NCI-H446 treated with DMSO at 0.1 percent for 48 hours (cell line): ENCODE measurements at places on chromosomes 11 and 22.

DNA sequence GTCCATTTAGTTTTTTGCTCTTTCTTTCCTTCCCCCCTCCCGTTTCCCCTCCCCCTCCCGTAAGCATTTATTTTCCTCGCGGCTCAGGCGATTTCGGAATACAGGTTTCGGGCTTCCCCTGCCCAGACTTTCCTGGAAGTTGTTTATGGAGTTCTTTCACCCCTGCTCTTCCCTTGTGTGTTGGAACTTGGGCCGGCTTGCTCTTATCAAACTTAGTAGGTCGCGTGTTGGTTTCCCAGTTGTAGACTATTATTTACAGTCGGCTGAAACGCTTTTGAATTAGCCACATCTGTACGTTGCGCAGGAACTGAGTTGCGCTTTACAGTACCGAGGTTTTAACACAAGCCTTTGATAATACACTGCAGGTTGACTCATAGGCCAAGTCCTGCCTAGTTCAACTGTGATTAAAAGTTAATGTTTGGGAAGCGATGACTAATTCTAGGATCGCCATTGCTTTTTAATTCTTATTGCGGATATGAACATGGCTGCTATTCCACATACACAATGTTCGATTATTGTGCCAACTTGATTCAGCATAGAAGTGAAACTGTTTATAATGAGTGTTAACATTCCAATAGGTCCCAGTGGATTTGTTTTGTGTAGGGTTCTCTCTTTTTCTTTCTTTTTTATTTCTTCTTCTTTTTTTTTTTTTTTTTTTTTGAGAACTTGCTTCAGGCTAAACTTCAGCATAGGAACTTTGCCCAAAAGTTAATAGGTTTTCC is 1.7 kb downstream of the YAP1 start:
- DNase-seq: no peak

DNA sequence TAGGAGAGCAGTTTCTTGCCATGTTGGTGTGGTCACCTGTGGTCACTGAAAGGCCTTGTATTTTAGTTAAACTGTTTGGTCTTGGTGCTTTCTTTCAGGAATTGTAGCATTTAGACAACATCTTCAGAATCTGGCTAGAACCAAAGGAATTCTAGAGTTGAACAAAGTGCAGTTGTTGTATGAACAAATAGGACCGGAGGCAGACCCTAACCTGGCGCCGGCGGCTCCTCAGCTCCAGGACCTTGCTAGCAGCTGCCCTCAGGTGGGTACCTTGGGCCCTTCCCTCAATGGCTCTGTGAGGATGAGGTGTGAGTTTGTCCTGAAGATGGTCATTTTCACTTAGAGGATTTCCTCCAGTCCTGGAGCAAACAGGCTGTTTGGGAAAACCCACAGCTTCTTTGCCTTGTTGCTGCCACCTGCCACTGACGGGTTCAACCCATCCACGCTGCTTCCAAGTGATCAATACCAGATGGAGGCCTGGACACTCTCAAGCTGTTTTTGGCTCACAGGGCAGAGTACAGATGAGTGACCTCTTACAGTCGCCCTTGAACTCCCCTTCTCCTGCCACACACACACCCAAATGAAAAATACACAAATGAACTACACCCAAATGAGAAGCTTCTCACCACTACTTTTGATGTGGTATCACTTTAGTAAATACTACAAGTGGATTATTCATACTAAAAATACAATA is 45.2 kb downstream of the PPP2R1B start:
- no peak for DNase-seq

- no peak for DNase-seq
Measured at GRCh38 chr22:40241200-40241763, 63.6 kb downstream of the TNRC6B start.

GRCh38 chr22:37843741-37844089 is 419 bp downstream of the ANKRD54 start:
- no peak for DNase-seq

- no peak for DNase-seq
Measured at GRCh38 chr11:13902523-13902922, 60.0 kb upstream of the SPON1 start.

GRCh38 chr11:72189455-72190250 is 2.3 kb upstream of the FOLR1 start:
- peak; percentile 63 for DNase-seq

- no peak for DNase-seq
Measured at GRCh38 chr11:113814181-113814580, 34.6 kb downstream of the CLDN25 start.

GRCh38 chr11:60314635-60315321 is 12.3 kb upstream of the MS4A6E start:
- DNase-seq: no peak

DNA sequence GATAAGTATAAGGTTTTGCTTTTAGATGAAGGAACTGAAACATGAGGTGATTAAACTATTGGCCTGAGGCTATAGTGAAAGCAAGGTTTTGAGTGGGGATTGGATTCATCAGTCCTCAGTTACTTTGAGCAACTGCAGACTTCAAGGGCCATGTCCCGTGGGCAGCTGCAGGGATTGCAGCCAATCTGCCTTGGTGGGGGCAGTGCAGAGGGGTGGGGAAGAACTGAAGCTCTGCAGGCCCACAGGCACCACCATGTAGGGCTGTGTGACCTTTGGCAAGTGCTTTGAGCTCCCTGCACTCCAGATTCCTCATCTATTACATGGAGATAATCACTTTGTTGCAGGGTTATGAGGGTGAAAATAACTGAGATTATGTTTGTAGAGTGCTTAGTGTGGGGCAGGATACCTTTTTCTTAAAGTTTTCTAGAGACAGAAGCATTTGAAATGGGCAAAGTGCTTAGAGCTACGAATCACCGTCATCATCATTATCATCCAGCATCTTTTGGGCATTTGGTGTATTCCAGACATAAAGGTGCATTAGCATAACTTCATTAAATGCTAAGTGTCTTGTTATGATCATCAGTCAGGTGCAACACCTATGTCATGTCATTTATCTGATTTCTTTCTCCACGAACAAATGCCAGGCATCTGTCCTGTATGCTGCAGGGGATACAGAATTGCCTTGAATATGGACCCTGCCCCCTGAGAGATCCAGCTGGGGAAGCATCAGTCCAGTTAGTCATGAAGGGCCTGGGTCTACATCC is 72.1 kb upstream of the TENM4 start:
- DNase-seq: no peak

- no peak for DNase-seq
Measured at GRCh38 chr22:30247561-30247960, 1.0 kb upstream of the LIF start.

DNA sequence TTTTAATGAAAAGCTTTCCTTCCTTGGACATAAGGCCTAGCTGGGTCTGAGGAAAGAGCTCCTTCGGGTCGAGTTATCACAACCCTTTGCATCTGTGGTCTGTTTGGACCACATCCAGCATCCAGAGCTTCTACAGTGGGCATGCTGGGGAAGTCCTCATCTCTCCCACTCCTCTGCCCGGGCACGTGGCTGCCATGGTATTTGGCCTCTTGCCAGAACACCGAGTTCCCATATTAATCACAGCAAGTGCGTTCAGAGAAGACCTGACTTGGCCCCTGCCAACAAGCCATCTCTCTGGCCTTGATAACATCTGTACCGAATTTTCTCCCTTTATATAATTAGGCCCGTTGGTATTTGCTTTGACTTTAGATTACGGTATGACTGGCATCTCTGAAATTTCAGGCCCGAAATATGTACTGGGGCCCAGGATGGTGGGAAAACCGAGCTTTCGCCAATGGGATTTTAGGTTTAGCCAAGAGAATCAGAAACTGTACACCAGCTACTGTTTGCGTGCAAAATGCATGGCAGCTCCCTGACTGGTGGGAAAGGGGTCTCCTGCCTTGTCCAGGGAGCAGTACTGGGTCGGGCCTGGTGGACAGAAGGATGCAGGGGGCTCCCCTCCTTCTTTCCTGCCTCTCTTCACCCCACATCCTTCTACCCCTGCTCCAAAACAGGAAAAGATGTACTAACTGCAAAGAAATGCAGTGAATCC is 90.0 kb downstream of the MICAL2 start:
- DNase-seq: no peak

DNA sequence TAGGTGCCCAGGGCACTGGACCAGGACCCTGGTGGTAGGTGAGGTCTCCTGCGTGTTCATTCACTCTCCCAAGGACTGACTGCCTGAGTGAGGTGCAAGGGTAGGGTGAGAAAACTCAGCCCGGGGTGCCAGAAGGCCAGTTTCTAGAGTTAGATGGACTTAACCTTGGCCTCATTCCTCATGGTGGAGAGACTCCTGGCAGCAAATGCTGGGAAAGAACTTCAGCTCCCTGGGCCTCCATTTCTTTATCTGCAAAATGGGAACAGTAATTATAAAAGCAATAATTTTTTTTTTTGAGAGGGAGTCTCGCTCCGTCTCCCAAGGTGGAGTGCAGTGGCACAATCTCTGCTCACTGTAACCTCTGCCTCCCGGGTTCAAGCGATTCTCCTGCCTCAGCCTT is 47.7 kb downstream of the TRIOBP start:
- DNase-seq: no peak

DNA sequence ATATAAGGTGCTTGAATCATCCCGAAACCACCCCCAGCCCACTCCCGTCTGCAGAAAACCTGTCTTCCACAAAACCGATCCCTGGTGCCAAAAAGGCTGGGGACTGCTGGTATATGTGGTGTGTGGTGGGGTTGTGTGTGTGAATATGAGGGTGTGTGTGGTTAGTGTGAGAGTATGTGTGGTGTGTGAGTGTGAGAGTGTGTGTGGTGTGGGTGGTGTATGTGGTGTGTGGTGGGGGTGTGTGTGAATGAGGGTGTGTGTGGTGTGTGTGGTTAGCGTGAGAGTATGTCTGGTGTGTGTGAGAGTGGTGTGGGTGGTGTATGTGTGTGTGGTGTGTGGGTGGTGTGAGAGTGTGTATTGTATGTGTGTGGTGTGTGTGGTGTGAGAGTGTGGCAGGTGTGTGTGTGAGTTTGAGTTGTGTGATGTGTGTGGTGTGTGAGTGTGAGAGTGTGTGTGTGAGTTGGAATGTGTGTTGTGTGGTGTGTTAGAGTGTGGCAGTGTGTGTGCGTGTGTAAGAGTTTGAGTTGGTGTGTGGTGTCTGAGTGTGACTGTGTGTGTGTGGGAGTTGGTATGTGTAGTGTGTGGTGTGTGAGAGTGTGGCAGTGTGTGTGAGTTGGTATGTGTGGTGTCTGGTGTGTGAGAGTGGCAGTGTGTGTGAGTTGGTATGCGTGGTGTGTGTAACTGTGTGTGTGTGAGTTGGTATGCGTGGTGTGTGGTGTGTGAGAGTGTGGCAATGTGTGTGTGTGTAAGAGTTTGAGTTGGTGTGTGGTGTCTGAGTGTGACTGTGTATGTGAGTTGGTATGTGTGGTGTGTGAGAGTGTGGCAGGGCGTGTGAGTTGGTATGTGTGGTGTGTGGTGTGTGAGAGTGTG is 6.5 kb downstream of the UPK3A start:
- DNase-seq: no peak

- DNase-seq: no peak
Measured at GRCh38 chr22:19358195-19358594, 66.7 kb upstream of the CLTCL1 start.

DNA sequence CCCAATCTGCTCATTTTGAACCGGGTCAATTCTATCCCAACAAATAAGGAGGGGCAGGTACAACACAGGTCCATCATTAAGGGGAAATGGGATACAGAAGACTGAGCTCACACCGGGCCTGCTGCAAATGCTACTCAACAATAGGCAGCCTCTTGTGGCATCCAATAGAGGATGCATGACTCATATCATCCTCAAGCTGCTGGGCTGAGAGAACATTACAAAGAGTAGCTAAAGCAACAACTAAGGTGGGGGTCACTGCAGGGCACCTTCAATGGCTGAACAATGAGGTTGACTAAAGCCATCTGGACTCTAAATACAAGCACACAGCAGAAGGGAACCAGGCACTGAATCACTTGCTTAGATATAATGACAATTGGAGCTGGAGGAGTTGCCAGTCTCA is 130.1 kb upstream of the SYN3 start:
- DNase-seq: no peak

DNA sequence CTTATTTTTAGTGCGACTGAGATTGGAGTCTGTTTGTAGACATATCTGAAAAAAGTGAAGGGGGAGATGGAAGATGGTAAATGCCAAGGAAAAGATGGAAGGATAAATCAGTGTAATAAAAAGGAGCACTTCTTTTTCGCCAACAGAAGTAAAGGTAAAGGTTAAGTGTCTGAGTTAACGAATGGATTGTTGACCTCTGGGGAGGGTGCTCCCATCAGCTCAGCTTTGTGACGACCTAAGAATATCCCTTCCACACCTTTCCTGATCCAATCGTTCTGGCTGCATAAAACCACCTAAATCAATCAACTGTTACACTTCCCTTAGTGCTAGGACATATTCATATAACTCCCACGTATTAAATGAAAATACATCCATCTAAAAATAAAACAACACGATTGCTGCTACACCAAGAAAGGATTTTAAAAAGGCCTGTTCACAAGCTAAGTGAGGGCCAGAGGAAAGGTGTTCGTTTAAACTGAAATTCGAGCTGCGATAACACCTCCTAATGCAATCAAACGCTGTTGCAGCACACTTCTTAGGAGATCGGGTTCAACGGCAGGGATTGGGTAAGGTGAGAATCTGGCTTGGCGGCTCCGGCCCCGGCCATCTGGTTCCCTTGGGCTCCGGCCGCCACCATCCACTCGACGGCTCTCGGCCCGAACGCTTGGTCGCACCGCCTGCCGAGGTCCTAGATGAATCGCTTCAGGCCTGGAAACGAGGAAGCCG is 658 bp downstream of the C11orf71 start:
- DNase-seq: no peak

GRCh38 chr11:7964873-7965272 is 374 bp downstream of the NLRP10 start:
- no peak for DNase-seq

DNA sequence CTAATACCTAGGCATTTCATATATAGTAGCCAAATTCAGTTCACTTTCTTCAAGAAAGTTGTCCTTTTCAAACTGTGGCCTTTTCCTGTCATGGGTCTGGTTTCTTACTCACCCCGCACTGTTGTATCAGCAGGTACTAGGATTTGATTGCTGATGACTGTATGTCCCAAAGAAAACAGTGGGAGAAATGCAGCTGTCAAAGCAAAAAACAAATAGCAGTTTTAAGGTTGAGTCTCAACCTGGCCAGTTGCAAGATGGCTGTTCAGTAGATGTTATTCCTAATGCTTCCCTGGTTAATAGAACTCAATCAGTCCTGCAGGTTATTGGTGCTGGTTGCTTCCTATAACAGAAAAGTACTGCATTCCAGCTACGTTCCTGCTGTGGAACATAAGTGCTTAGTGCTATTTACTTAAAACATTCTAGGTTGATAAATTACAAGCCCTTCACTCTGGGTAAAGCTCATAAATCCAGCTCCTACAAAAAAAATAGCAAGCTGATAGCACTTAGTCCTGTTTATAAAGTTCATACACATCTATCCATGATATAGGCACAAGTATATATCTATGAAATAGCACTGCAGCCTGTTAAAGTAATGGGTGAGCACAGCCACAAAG is 26.6 kb downstream of the NF2 start:
- no peak for DNase-seq
